ENCODE measurements at places on chromosomes 7 and 10.

GRCh38 chr7:69787736-69788431, 189.6 kb downstream of the AUTS2 start:
- DNase-seq: no peak

DNA sequence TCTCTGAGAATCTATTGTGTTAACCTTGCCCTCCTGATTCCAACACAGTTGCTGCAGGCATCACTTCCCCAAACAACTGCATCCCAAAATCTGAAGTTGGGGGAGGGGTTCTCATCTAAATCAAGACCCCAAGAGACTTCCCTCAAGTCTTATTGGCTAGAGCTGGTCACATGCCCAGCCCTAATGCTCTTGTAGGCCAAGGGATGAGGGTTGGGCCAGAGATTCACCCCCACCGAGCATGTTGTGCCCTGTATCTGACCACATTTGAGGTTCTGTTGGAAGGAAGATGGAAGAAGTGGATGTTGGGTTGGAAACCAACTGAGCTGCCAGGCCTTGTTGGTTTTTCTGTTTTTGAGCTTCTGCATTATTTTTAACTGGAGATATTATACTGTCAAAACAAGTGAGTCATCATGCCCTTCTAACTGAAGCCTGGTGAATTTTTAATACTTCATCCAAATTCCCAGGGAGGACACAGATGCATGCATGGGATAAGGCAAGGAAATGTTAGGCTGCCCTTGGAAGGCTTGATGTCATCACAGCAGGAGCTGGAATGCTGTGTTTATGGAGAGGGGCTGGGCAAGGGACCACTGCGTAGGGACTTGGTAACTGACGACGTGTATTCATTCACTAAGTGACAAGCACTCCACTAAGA, 68.6 kb upstream of the CACUL1 start:
- DNase-seq: no peak

DNA sequence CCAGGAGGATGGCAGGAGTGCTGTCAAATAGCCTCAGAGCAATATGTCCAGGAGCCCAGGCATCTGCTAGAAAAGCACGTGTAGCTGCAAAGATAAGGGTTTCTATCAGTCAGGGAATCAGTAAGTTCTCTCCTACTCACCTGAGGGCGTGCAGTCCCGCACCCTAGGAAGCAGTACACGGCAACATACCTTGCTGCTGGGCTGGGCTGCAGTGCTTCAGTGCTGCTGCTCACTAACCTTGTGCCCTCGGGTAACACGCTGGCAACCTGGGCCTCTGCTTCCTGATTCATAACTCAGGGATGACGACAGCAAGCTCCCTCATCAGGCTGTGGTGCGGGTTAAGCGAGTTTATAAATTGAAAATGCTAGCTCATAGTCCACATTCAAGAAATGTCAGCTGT, 29.5 kb upstream of the CCNY start:
- DNase-seq: no peak

DNA sequence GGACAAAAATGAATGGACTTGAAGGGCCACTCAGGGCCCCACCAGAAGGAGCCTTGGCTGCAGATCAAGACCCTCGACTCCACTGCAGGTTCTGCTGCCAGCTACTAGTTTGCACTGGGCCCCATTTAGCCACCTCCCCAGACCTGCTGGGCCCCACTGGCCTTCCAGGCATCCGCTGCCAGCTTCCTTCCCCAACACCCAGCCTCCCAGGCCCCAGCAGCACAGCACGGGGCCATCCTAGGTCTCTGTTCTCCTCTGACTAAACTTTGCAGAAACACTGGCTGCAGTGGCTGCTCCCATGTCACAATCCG, 277.4 kb upstream of the KLF14 start:
- DNase-seq: no peak

DNA sequence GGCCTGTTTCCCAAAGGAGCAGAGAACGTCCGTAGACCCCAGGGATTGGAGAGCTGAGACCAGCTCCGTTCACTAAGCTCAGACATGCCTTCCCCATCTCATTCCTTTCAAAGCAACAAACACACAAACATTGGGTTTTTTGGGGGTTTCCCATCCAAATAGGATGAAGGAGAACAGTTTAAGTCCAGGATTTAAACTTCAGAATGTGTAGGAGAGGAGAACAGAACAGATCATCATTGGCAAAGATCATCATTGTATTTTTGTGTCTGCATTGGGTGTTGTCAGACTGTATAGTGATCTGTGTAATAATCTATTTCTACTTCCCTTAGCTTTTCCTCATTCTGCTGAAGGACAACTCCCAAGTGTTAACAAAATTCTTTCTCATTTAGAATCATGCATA, 177.9 kb downstream of the FANK1 start:
- no peak for DNase-seq

GRCh38 chr10:78798976-78799730, 269.6 kb upstream of the ZMIZ1 start:
- DNase-seq: no peak

- DNase-seq: no peak
These were observed 18.9 kb upstream of the YAE1 start for GRCh38 chr7:39547336-39547735.

GRCh38 chr7:42372479-42372878, 135.5 kb upstream of the GLI3 start:
- no peak for DNase-seq

DNA sequence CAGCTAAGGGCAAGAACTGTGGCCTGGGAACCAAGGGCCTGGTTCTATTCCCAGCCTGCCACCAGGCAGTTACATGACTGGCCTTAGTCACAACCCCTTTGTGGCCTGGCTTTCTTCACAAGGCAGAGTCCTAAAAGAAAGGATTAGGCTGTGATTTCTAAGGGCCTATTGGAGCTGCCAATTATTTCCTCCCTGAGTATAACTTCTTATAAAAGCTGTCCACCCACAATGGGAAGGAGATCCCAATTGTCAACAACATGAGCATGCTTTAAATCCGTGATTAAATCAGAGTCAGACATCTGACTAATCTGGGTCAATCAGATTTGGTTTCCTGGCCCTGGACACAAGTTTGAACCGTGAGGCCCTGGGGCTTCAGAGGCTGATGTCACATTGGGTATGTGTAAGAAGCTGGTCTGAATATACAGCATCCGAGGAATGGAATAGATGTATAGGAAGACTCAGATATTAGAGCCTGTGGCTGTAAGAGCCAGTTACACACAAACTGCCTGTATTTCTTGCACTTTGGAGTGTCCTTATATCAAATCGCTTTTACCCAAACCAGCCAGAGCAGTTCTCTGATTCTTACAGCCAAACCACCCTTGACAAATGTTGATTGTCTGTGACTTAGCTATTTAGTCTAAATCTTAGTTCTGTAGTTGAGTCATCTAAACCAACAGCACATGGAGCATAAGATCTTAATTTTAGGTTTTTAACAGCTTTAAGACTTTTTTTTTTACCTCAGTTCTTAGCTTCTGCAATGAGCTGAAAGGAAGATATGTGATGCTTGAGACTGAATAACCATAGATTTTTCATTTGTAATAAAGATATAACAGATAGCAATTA, 61.3 kb downstream of the ABCB4 start:
- no peak for DNase-seq

DNA sequence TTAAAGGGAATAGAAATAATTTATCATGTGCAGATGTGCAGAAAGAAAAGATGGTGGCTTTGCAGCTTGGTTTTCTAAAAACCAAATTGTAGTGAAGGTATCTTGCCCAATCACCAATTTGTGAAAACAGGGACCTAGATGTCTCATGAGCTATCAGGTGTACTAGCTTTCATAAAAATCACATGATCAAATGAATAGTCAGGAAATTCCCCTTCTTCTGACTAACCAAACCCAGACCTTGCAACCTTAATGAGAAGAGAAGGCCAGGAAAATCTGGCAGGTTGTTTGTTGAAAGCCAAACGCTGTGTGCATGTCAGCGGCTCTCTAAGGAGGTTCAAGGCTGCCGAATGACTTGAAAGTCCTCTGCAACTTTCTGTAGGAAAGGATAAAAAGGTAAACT, 304.4 kb upstream of the NRP1 start:
- DNase-seq: no peak

DNA sequence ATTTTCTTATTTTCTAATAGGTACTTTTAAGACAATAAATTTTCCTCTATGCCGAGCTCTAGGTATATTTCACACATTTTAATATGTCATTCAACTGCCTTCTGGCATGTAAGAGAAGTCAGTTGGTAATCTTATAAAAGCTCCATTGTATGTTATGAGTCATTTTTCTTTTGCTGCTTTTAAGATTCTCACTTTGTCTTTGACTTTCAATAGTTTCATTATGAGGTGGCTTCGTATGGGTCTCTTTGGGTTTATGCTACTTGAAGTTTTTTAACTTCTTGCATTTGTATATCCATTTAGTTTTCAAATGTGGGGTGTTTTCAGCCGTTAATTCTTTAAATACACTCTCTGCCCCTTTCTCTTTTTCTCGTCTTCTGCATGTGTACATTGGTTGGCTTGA, 80.5 kb downstream of the ABCA13 start:
- no peak for DNase-seq

GRCh38 chr7:68269405-68269804, 1272.8 kb downstream of the TYW1 start:
- no peak for DNase-seq

DNA sequence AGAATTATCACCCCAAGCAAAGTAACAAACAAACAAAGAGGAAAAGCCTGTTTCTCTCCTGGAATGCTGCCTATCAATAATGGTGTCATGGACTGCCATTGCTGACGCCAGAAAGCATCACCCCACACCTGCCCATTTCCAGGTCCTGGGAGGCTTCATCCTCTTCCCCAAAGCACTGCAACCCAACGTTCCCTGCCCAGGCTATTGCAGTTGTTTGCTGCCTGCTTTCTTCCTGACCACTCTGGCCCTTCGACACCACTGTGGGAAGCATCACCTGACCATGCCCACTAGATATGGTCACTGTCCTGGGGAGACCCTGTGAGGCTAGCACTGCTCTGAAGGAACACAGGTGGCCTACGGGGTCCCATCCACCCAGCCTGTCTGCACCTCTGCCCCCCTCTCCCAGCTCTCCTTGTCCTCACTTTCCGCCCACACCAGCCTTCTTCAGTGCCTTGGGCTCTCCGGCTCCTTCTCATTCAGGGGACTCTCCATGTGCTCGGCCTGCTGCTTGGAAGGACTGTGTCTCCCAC, 439.6 kb downstream of the GLRX3 start:
- no peak for DNase-seq

DNA sequence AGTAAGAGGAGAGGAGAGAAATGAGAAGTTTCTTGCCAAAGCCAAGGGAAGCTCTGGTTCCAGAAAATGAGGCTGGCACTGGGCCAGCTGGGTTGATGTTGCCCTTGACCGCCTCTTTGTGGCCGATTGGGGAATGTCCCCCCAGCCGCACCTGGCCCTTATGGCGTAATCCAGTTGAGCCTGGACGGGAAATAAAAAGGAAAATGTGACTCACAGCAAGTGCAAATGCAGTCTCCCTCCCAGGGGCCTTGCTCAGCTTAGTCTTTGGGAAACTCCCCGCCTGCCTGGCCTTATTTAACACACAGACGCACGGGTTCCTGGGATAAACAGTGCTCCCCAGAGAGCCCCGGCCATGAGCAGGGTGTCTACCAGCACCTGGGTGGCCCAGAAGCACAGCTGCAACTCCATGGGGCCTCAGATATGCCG, 174.8 kb downstream of the KIAA1217 start:
- no peak for DNase-seq

- DNase-seq: no peak
These were observed 648.1 kb downstream of the ANKRD7 start for GRCh38 chr7:118872568-118872967.

DNA sequence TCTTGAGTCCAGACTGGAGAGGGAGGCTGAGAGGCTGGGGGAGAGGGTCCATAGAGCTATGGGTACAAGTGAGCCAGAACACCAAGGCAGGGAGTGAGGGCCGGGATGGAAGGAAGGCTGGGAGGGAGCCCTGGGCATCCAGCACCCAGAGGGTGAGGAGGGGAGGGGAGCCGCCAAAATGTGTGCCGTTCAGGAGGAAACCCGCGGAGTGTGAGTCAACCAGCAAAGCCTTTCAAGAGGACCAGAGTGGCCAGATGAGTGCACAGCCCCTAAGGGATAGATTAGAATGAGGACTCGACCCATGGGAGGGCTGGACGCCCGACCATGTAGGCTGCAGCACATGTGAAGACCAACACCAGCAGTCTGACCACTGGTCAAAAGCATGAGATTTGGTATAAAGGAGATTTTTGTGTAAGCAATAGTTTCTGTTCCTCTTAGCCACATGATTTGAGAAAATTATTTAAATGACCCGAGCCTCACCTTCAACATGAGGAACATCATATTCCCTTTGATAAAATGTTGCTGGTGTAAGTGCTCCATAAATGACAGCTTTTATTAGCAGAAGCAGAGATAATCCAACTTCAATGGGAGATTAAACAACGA, 179.7 kb upstream of the GRB10 start:
- no peak for DNase-seq

DNA sequence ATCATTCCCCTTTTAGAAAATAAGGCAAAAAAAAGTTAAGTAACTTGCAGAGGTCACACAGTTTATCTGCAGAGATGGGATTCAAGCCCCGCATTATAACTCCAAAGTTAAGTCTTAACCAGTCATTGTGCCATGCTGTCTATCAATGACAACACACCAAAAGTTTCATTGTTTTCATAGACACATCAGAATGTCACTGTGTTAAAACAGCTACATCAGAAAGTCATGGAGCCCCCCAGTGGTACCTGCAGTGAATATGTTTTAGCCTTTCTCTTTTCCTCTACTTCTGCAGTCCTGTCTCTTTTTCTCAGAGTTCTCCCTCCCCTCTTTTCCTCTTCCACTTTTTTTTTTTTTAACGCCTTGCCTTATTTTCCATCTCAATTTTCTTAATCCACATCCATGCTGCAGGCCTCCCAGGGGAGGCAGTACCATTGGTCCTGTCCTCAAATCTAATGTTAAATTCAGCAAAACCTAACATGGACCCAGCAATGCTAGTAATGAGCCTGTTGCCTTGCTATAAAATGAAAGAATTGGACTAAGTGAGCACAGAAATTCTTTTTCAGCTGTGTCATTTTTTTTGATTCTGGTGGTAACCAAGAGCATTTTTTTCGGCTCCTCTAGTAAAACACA, 3.8 kb upstream of the NRCAM start:
- DNase-seq: no peak

DNA sequence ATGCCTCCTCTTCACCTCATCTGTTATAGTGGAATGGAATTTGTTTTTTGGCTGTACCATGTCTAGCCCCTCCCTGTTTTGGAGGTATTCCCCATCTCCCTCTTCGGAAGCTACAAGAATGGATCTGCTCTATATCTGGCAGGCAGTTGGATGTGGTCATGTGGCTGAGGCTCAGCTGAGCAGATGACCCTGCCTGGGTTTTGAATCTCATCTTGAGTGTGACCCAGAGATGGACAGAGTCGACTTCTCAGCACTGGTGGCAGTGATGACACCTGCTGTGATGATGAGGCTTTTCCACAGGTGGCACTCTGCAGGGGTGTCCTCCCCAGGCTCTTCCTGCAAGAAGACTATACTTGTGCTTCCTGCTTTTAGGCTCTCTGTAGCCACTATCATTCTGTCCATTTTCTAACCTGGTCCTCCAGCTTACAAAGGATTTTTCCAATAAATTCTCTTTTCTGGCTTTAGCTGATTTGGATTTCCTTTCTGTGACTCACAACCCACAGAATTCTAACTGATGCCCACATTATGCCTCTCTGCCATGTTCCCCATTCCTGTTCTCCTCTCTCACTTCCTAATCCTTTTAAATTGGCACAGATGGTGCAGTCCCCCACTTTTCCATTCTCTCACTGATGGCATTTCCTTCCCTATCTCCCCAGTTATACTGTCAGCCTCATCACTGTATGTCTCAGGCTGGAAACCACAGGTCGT, 7.5 kb upstream of the ARHGAP22 start:
- DNase-seq: no peak
